ENCODE measurements at places on chromosomes 7 and 10.

GRCh38 chr7:135665042-135665441, 2.7 kb downstream of the STMP1 start:
- no peak for DNase-seq

- DNase-seq = no peak
Measured at GRCh38 chr10:43217563-43218205, 49.2 kb downstream of the RASGEF1A start.

- no peak for DNase-seq
Measured at GRCh38 chr7:127899411-127899810, 131.8 kb downstream of the LRRC4 start.

DNA sequence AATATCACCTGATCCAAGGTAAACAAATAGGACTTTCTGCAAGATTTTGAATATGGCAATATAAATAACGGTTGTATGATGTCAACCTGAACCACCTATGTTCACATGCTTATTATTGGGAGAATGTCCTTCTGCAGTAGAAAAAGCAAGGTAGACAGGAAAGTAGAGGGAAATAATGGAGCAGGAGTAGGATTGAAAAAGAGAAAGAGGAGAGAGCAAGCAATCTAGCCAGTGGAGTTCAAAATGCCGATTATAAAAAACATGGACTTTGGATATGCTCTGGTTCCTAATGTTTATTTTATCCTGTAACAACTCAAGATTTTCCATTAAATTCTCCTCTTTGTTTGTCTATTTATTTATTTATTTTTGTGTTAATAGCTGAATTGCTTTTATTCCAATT, 878.0 kb upstream of the KCND2 start:
- no peak for DNase-seq

DNA sequence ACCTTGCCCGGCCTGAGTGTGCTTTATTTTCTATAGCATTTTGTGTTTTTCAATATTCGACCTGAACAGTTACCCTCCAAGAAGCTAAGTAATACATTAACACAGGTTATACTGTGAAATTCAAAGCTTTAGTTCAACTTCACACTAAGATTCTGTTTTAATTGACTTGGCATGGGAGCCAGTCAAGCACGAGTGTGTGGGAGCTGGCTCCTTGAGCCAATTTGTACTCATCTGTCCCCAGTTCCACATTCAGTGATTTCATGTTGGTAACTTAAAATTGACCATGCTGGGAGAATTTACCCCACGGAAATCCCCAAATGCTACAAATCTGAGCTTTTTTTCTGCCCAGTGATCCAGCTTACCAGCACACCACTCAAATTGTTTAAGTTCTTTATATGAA, 20.3 kb downstream of the TSPAN12 start:
- DNase-seq = no peak

GRCh38 chr7:106487892-106488291, 173.1 kb downstream of the CCDC71L start:
- no peak for DNase-seq

- no peak for DNase-seq
Measured at GRCh38 chr7:101832685-101833375, 15.4 kb downstream of the CUX1 start.

GRCh38 chr10:62384447-62385081, 10.4 kb downstream of the ZNF365 start:
- no peak for DNase-seq

DNA sequence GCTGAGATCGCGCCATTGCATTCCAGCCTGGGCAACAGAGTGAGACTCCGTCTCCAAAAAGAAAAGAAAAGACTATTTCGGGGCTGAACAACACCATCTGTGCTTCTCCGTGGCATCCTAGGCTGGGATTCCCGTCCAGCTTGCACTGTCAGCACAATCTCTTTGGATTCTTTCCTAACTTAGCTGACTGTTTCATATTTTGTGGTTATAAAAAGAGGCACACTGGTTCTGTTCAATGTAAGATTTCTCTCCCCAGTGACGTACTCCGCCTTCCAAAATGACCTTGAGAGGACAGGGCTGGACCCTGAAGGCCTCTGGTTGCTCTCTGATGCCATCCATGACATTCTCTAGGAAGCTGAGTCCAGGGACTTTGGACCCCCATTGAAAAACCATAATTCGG, 8.8 kb downstream of the ZNHIT1 start:
- DNase-seq = no peak

DNA sequence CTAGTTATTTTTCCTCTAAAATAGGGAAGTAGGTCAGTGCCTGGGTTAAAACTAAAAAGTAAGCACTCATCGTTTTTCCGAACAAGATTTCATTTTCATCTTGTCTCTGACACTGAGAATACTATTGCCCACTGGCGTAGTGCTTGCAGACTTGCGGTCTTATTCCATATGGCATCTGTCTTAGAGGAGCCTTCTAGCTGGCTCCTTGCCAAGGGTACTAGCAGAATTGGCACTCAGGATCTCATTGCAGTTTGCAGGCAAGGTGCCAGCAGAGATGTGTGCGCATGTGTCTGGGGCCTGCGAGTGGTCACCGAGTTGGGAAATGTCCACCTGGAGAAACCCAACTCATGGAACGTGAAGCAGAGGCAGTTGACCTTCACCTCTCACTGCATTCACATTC, 143.4 kb downstream of the CELF2 start:
- no peak for DNase-seq

DNA sequence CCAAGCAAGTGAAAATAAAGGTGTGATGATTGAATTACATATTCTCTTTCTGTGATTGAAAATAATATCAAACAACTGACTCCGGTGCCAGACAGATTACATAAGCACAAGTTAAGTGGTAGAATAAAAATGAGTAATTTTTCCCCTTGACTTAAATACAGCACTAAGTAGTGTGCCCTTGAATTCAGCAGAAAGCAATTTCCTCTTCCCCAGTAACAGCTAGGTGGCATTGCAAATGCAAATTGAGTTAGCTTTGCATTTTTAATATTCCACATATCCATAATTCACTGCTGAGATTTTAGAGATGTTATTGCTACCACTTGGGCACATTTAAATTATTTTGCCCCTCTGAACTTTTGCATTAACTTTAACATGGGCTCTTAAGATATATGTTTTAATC, 89.8 kb upstream of the NPVF start:
- no peak for DNase-seq

GRCh38 chr7:138033241-138033640, 31.4 kb upstream of the CREB3L2 start:
- DNase-seq = no peak

DNA sequence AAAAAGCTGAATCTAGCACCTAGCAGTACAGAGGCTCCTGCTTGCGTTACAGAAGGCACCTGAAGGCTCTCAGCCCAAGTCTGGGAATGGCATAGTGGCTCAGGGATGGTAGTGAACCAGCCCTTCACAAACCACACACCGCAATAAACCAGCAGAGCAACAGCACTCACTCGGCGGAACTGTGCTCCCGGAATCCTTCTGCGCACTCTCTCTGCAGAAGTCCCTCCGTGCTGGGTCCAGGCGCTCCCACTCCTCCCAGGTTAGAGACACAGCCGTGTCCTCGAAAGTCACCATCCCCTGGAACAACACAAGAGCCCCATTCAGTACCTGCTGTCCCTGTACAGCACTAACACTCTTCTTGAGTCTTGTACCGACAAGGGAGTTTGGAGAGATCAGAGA, 1.5 kb downstream of the ZNF394 start:
- no peak for DNase-seq

- DNase-seq = peak; percentile 28
Measured at GRCh38 chr10:25226775-25227682, 52.2 kb downstream of the GPR158 start.

DNA sequence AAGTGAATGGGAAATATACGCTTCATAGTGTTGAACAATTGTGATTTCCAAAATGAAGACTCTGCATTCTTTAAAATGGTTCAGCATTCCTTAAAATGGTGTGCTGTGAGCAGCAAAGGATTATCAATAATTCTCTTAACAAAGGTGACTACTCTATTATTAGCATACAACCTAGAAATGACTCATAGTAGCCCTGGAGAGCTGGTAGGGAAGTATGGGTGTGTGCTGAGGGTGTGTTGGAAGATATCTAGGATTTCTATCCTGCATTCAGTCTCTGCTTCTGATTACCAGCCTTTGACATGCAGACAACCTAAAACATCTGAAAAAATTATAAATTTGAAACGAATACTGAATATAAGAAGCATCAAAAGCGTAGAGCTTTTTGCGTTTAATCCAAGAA, 72.5 kb downstream of the SEMA3D start:
- no peak for DNase-seq

GRCh38 chr7:34143402-34143801, 238.1 kb downstream of the BMPER start:
- DNase-seq = peak; percentile 69

DNA sequence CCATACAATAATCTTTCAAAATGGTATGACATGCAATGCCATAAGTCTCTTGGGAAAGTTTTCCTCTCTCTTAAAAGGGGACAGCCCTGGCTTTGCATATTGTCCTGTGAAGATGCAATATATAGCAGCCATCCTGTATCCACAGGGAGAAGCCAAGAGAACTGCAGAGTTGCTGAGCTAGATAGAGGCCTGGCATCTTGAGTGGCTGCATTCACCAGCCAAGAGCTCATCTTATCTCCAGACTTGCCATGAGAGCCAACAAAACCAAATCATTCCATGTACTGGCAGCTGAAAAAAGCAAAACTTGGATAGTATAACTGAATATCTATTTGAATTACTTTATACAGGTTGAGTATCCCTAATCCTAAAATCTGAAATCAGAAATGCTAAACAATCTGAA, 348.8 kb downstream of the CALN1 start:
- no peak for DNase-seq

DNA sequence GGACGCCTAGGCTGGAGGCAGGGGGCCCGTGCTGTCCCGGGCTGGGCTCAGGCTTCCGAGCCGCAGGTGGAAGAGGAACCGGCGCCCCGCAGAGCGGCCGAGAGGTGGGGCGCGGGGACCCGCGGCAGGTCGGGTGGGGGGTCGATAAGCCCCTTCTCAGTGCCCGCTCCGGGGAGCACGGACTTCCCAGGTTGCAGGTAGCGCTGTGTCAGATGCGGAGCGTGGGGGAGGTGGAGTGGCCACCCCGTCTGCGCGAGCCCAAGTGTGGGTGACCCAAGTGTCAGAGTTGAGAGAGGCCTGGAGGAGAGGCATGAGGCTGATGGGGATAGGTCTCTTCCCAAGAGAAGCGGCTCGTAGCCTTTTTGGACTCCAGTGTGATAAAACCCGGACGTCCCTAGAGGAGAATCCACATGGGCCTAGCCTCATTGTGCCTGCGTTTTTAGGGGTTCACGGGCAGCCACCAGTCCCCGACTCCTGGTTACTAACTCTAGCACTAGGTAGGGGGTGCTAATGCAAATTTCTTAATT, 580 bp downstream of the EEPD1 start:
- no peak for DNase-seq

DNA sequence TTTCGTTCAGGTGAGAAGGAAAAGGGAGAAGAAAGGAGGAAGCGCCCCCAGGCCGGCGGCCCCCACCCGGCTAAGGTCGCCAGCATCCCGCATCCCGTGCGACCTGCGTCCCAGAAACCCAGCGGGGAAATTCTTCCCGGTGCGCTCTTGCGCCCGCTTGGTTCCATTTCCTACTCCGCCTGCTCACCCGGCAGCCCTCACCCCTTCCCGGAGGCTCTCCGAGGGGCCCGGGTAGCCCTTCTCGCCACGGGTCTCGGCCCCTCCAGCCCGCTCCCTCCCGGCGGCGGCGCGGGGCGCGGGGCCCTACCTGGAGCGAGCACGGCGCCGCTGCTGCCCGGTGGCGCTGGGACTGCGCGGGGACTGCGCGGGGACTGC, at the start of gene PRKCQ:
Gene PRKCQ, minus strand, starts transcription at position 373 of the 375 bp plus-strand sequence. CDS start 65,141 bp downstream, outside the sequence.
- DNase-seq = no peak

GRCh38 chr7:91504919-91505318, 240.7 kb downstream of the FZD1 start:
- DNase-seq = no peak

DNA sequence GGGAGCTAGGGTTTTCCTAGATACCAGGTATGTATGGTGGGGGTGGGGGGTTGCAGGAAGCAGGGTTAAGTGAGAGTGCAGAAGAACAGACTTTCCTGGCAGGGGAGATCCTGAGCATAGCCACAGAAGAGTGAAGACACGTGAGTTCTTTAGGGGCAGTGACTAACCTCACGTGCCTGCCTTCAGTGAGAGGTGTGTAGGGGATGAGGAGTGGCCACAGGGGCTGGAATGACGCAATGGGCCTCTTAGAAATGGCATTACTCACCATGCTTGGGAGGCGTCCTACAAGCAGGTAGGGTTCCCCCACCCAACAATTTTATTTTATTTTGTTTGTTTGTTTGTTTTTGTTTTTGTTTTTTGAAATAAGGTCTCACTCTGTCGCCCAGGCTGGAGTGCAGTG, 698.6 kb upstream of the NRP1 start:
- no peak for DNase-seq

DNA sequence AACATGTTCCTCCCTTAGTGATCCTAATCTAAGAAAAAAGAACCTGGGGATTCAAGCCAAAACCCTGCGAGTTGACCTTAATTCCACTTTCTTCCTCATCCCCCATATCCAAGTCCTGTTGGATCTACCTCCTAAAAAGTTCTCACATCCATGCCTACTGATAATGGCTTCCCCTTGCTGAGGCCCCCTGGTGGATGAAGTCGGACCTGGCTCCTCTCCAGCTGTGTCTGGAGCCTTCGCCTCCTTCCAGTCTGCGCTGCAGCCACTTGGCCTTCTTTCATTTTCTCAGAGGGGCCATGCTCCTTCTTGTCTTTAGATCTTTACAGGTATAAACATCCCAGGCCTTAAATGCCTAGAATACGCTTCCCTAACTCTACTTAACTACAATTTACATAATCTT, 8.1 kb downstream of the PDE1C start:
- no peak for DNase-seq

GRCh38 chr7:148914208-148914777, 30.2 kb upstream of the EZH2 start:
- no peak for DNase-seq

DNA sequence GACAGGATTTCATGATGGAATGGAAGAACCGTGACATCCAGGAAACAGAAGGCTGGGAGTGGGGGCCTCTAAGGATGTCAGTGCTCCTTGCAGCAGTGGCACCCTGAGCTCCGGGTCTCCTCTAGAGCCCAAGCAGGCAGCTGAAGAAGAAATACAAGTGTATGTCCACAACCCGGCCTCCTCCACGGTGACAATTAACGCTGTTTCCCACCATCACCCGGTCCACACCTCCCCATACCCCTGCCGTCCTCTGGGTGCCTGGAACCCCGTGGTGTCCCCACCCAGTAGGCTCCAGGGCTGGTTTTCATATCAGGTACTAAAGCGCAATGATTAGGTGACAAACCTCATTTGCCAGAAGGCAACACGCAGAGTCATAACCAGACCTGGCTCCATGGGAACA, 30.3 kb downstream of the GRID1 start:
- DNase-seq = no peak

Measured in GM04504 (cell line).